ENCODE measurements at places on chromosomes 6 and 20.

DNA sequence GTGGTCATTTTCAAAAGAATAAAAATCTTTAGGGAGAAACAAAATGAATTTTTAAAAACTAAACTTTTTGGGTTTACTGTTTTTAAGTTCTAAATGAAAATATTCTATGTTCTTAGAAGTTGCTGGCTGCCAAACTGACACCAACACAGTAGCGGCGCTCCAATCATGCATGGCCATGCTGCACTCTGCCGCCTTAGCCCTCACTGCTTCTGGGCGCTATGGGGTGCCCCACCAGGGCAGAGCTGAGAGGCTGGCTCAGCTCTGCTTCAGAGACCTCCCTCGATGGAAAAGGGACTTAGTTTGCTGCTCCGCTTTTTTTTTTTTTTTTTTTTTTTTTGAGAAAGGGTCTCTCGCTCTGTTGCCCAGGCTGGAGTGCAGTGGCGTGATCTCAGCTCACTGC, 20.9 kb downstream of the EZR start:
- no peak for DNase-seq

- no peak for DNase-seq
These were observed 261.5 kb downstream of the KIF16B start for GRCh38 chr20:16311756-16312155.

GRCh38 chr20:46562373-46563169, 12.1 kb upstream of the OCSTAMP start:
- DNase-seq = peak; percentile 63

- no peak for DNase-seq
These were observed 194.4 kb downstream of the KIF16B start for GRCh38 chr20:16378712-16379370.

DNA sequence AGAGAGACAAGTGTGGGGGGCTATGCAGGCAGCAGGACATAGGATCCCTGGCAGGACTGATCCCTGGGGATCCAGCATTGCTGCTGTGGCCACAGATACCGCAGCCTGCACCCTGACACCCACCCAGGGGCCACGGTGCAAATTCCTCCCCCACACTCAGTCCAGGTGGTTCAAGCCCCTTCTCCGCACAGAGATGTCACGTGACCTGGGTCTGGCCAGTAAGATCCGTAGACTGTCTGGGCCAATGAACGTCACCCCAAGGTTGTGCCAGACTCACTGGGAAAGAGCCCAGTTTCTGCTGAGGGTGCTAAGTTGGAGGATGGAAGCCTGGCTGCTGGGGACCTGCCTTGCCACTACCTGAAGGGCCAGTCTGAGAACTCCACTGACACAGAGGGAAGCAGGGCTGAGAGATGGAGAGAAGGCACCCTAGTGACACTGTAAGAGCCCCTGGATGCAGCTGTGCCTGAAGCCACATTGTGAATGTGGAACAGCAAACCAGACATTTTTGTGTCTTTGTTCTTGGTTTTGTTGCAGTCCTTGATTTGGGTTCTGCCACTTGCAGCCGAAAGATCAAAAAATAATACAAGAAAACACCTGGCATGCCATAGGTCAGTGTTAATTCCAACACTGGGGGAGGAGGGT, 228.6 kb downstream of the PREX1 start:
- no peak for DNase-seq

GRCh38 chr6:87501809-87502572, 29.2 kb downstream of the SLC35A1 start:
- no peak for DNase-seq

DNA sequence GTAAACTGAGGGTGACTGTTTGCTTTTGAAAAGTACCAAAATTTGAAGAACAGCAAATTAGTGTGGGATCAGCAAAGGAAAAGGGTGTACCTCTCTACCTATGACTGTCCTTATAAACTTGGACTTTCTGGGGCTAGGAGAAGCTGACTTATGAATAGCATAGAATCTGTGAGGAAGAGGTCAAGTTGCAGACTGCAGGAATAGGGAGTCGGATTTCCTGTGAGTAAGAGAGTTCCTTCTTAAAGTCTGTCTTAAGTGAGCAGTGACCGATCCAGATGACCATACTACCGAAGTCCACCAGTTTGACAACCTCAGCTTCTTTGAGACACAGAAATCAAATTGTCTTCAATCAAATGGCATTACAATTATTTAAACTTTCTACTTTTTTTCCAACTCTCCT, 708.7 kb downstream of the UTRN start:
- DNase-seq = no peak

- no peak for DNase-seq
These were observed 3.6 kb upstream of the SLC2A12 start for GRCh38 chr6:134056046-134056445.

- DNase-seq = no peak
These were observed 107.7 kb downstream of the ZDHHC14 start for GRCh38 chr6:157488716-157489118.

DNA sequence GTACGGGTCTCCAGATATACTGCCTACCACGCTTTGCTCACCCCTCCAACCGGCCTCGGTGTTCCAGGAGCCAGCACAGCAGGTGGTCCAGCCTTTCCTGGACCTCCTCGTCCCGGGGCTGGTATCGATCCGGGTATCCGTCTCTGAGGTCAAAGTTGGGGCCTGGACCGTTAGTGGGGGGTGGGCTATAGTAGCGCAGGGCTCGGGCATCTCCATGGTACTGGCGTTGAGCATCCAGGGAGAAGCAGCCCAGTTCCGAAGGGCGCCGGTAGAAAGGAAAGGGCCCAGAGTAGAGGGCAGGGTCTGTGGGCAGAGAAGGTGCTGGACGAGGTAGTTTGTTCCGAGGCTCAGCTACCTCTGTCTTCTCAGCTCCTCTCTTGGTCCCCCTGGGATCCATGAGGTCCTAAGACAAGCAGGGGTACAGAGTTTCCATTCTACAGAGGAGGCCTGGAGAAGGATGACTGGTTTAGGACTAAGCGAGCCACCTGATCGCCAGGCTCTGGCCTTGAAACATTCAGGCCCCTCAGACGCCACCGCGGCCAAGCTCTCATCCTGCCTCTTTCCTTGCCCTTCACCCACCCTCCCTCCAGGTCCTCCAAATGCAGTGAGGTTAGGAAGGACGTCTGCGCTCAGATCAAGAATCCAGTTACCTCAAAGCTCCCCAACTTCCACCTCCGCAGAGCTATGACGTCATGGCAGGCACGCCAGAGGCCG, 502 bp downstream of the DXO start:
- DNase-seq = peak; percentile 40

DNA sequence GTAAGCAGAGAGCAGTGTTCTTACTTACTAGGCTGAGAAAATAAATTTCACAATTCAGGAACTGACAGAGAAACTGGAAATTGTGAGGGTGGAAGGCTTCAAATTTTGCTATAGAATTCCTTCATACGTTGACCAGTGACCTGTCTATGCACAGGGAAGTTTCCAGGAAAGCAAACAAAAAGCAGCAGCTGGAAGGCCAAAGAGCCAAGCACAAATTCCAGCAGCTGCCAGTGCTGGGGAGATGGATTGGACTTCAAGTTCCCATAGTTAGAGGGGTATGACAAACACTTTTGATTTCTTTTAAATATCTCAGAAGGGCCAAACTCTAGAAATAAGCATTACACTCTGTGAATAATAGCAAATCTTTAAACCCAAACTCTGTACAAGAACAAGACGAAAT, 299.1 kb upstream of the KCNQ5 start:
- DNase-seq = no peak

GRCh38 chr6:99606656-99607415, at the start of gene PRDM13:
TSS of gene PRDM13 (plus strand) at chr6:99606833. CDS start at chr6:99607035, 202 bp downstream.
- DNase-seq = no peak

- DNase-seq = no peak
These were observed 29.1 kb upstream of the LGSN start for GRCh38 chr6:63348836-63349235.

DNA sequence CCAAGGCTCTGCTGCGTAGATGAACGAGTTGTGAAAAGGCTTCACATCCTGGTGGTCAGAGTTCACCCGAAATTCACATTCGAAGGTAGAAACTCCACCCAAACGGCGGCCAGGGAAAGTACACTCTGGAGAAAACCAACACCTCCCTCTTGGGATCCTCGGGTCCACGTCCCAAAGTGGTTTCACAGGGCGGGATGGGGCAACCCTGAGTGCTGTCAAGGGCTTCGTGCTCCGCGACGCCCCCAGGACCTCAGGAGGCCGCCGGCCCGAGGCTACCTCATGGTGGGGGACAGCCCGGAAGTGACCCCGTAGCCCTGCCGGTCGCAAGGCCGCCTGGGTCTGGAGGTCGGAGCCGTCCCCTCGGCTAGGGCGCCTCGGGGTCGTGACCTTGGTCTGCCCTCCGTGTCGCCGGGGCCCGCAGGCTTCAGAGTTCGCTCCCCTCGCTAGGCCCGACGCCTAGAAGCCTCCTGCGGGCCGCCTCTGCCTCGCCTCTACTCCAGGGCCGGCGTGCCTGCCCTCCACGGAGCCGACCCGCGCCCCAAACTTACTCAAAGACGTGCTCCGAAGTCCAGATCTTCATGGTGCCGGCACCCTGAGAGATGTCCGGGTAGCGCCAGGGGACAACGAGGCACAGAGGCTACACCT, at the start of gene PRELID3B:
Gene PRELID3B (minus strand): TSS at position 636 of the 645 bp plus-strand sequence. CDS start 56 bp downstream, at position 580.
- no peak for DNase-seq

- no peak for DNase-seq
These were observed 142.3 kb upstream of the SLC22A16 start for GRCh38 chr6:110618591-110619267.

GRCh38 chr6:67952948-67953347, 682.1 kb upstream of the ADGRB3 start:
- no peak for DNase-seq

- DNase-seq = no peak
These were observed 9.3 kb downstream of the DLL1 start for GRCh38 chr6:170281331-170282292.

DNA sequence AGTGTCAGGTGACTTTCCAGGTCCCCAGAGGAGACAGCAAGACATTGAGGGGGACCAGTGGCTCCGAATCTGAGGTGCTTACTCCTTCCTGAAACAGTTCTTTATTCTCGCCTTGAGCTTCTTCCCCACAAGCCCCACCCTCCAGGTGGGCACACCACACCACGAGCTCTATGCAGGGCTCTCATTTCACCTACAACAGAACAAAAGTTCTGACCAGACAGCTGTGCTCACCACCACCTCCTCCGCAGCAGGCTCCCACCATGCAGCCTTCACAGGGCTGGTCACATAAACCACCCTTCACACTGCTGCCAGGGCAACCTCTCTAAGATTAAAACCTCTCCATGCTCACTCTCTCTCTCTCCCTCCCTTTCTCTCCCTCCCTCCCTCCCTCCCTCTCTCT, 384.5 kb upstream of the ARID1B start:
- no peak for DNase-seq

DNA sequence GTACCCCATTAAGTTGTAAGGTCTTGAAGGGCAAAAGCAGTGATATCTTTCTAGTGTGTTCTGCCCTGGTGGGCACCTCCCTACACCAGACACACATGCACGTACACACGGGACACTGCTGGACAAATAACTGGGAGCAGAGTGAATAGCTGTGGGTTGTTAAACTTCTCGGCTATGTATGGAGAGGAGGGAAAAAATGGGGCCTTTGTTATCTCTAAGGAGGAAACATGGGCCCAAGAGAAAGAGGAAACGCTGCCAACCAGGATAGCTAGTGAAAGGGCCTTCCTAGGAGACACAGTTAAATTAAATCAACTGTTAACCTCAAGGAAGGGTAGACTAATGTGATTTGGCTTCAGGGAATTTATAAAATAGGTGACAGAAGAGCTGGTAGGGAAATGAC, 169.7 kb downstream of the MYLK4 start:
- no peak for DNase-seq

- DNase-seq = no peak
These were observed 12.7 kb upstream of the PSMF1 start for GRCh38 chr20:1105599-1106194.

GRCh38 chr6:135149376-135149775, 31.7 kb upstream of the MYB start:
- no peak for DNase-seq

DNA sequence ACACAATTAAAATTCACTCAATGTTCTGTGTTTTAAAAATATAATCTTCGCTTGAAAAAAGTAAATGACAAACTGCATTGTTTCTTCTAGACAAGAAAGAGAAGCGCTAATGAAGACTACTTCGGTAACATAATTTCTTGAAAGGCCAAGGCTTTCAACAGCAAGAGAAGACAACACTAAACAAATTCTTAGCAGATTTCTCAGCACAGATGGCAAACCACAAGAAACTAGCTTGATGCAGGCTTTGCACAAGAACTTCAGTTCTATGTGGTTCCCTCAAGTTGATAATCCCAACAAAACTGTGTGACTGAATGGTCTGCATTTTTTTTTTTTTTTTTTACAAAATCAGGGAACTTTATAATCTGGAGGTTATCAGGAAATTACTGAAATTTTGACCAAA, 447.4 kb upstream of the NRSN1 start:
- no peak for DNase-seq

DNA sequence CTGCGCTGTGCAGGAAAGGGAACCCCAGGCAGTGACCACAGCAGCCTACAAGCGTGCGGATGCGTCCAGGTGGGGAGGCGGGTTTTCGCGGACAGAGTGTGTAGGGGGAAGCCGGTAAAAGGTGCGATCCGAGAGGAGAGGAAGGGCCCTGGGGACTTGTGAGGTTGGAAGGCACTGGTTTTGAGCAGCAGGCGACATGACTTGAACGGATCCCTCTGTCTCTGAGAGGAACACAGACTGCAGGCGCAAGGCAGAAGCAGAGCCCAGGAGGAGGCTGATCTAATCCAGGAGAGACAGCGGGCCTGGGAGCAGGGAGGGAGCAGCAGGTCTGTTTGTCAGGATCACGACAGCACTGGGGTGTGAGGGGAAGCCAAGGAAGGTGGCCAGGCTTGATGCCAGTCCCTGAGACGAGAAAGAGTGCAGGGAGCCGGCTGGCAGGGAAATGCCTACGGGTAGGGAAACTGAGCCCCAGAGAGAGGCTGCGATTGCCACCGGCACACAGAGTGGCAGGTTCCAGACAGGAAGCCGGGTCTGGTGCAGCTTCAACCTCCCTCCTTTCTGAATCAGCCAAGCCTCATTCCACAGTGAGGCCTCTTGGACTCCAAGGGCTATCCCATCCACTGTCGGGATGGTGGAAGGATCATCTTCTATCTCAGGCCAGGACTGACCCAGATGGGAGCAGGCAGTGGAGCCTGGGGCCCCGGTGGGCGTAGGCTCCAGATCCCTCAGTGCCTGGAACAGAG, 57.1 kb downstream of the HNF4A start:
- no peak for DNase-seq

GRCh38 chr20:6113951-6114350, 8.9 kb downstream of the FERMT1 start:
- no peak for DNase-seq

GRCh38 chr6:17863901-17864754, 123.3 kb downstream of the KIF13A start:
- DNase-seq = no peak

- DNase-seq = no peak
These were observed 68.3 kb downstream of the AFG1L start for GRCh38 chr6:108363113-108363512.

GRCh38 chr6:41642960-41643898, 5.0 kb downstream of the MDFI start:
- no peak for DNase-seq

GRCh38 chr20:37890643-37891042, 12.3 kb upstream of the VSTM2L start:
- no peak for DNase-seq

All from uterus (tissue), 4 donors.